ENCODE measurements at places on chromosomes 6 and 20.

- no peak for DNase-seq
Observed at GRCh38 chr20:10004900-10005299, 29.9 kb upstream of the ANKEF1 start.

- DNase-seq = no peak
Observed at GRCh38 chr20:36876473-36876833, 515 bp downstream of the TLDC2 start.

GRCh38 chr6:129744201-129744879 is 34.4 kb upstream of the ARHGAP18 start:
- DNase-seq = no peak

DNA sequence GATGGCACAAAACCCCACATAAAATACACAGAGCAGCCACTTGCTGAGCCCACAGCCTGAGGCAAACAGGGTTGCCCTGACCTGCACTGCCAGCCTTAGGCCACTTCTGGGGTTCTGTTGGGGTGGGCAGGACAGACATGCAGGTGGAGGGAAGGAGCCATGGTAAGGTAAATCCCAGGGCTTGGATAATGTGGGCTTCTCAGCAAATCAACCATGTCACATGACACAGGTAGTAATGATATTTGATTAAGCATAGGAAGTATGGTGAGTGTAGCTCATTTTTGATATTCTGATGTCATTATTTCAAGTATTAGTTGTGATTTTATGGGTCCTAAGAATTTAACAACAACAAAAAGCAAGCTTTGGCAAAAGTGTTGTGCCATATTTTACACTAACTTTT is 124.6 kb downstream of the FOXA2 start:
- no peak for DNase-seq

GRCh38 chr20:13671512-13671911 is 32.8 kb upstream of the TASP1 start:
- DNase-seq = no peak

GRCh38 chr6:111185954-111186353 is 98.7 kb downstream of the SLC16A10 start:
- DNase-seq = no peak

GRCh38 chr6:11648889-11649288 is 111.3 kb downstream of the TMEM170B start:
- no peak for DNase-seq

DNA sequence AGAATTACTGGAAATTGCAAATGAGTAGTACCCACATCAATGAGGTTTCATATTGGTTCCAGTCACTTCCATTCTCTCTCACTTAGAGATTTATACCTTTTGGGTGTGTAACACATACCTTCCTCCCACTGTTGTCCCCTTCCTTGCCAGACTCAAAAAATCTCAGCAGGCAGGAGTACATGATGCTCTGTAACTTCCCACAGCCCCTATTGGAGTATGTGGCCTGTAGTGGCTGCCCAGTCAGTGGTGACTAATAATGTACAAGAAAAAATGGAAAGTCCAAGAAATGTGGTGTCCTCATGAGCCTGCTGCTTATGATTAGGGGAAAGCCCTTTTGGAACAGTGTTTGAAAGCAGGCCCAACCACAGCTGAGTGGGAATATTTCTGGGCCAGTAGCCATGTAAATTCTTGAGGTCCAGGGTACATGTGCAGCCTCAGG is 312.0 kb downstream of the ZFAND3 start:
- no peak for DNase-seq

DNA sequence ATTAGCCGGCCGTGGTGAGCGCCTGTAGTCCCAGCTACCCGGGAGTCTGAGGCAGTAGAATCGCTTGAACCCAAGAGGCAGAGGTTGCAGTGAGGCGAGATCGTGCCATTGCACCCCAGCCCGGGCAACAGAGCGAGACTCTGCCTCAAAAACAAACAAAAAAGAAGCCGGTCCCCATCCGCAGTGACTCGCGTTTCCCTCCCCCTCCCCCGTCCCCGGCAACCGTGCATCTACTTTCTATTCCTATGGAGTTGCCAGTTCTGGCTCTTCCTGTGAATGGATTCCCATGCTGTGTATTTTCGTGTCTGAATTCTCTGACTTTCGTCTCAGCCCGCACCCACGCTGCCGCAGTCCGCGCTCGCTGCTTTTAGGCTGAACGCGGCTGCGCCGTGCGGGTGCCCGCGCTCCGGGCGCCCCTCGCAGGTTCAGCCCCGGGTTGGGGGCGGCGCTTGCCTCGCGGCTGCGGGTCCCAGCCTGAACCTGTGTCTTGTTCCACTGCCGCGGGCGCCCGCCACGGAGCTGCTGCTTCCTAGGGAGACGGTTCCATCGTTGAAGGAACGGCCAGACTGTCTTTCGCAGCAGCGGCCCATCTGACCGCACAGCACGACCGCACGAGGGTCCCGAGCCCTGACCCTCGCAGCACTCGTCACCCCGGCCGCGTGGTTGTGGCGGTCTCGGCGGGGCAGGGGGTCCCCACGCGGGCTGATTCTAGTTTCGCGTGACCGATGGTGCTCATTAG is 1.1 kb upstream of the MRGBP start:
- DNase-seq = peak; percentile 54

DNA sequence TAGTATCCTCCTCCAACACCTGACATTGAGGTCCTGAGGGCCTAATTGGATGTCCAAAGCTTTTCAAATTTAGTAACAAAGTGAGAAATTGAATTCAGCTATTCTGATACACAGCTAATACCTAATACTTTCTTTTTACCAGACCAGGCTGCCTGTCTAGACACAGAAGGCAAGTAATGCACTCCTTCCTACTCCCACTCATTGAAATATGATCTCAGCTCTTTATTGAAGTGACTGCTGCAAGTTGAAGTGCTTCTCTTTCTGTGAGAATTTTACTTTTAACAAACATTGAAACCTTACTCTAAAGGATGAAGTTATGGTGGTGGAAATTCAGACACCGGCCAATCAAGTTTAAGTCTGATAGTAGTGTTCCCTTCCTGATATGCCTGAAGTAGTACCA is 90.8 kb upstream of the OGFRL1 start:
- DNase-seq = no peak

DNA sequence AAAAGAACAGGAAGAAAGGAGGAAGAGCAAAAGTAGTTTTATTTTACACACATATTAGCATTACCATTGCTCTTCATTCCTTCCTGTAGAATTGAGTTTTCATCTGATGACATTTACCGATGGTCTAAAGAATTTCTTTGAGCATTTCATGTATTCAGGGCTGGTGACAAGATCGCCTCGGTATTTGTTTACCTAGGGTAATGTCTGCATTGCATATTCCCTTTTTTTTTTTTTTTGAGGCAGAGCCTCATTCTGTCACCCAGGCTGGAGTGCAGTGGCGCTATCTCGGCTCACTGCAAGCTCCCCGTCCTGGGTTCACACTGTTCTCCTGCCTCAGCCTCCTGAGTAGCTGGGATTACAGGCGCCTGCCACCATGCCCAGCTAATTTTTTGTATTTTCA is 19.3 kb downstream of the RAB22A start:
- no peak for DNase-seq

- DNase-seq = no peak
Observed at GRCh38 chr20:39462416-39462945, 500.3 kb downstream of the DHX35 start.

DNA sequence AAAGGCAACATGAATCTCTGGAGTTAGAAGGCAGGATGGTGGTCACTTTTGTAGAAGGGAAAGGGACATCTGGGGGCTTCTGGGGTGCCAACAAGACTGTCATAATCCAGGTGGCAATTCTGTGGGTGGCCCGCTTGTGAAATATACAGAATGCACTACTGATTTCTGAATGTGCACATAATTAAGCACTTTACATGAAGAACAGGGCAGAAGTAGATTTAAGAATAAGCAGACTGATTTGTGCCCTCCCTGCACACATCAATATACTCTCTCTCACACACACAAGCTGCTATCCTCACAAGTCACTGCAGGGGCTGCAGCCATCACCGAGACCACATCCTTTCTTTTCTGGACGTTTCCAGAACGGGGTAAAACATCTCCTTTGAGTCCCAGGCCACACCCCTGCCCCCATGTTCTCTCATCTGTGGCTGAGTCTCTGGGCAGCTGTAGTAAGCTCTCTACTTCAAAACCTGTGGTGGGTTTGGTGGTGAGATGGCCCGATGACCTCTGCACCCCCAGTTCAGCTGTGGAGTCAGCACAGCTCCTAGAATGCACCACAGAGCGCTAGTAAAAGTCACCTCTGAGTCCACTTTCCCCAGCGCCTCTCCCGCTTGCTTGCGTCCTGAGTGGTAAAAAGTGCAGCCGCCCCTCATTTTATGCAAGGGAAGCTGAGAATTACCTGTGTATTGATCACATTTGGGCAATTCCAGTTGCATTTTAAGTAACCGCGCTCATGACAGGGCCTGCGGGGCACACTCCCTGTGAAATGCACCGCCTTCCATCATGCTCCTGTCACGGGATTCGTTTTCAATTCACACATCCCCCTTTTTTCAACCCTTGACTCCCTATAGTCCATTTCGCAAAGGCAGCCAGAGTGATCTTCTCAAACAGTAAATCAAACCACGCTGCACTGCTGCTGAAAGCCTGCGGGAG is 115.5 kb downstream of the NFATC2 start:
- no peak for DNase-seq

- no peak for DNase-seq
Observed at GRCh38 chr6:24257282-24257681, 100.6 kb downstream of the DCDC2 start.

DNA sequence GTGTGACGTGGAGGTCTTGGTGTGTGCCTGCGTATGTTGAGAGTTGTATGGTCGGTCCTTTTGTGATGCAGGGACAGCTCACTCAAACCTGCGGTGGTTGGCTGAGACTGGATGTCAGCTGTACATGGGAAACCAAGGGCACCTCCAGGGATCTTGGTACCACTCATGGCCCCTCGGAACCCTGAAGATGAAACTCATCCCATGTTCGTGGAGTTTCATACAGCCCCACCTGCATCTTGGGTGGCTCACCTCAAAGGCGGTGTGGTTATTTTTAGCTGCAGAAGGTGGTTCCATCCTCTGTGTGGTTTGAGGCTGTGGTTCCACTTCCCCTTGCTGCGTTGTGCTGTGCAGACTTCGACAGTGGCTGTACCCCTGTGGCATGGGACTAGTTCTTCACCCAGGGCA is 52.6 kb upstream of the SLC22A1 start:
- DNase-seq = no peak

DNA sequence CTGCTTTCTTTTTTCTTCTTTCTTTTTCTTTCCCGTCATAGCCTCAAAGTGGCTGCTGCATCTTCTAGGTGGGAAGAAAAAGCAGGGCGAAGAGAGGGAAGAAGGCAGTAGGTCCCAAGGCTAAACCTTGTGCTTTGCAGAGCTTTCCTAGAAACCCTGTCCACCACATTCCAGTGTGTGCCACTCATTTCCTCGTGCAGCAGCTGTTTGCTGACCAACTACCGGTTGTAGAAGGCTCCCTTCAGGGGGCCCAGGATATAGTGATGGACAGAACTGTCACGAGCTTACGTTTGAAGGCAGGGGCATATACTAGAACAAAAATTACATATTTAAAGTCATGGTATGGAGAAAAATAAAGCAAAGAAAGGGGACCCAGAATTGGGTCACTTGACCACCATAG is 103.0 kb downstream of the SASH1 start:
- no peak for DNase-seq

- no peak for DNase-seq
Observed at GRCh38 chr6:72647489-72647888, 25.6 kb downstream of the KCNQ5 start.

DNA sequence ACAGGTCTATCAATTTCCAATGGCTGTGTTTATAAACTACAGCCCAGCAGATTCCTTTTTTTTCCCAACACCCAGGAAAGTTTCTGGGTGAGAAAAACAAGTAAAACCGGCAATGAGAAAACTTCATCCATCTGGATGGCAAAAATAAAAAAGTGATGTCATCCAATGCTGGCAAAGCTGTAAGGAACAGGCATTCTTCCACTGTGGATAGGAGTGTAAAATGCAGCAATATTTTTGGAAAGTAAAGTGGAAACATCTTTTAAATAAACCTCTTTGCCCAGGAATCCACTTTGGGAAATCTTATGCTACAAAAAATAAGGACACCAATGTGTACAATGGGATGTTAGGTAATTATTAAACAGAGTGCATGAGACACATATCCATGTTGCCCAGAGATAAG is 102.1 kb upstream of the NT5E start:
- no peak for DNase-seq

DNA sequence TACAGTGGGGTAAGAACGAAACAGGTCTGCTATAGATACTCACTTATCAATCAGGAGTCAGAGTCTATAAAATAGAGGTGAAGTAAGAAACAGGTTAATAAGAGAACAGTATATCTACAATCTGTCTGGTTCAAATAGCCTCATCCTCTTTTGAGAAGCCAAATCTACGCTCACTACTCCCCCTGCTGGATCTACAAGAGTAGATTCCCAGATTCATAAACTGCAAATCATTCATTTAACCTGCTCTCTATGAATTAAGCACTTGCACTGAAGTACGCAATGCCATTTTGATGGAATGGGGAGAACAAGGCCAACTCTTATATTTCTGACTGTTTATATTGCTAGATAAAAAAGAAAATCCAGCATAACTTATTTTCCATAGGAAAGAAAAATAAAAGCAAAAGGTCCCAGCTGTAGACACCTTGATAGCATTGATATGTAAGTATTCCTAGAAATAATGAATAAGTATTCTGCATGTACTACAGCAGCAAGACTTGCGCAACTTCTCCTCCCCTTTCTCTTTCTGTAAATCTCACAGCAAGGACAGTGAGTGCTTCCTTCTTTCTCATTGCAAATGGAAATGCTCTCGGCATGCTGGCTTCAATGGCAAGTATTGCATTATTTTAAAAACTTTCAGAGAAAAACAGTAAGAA is 92.3 kb downstream of the RFX6 start:
- DNase-seq = no peak

DNA sequence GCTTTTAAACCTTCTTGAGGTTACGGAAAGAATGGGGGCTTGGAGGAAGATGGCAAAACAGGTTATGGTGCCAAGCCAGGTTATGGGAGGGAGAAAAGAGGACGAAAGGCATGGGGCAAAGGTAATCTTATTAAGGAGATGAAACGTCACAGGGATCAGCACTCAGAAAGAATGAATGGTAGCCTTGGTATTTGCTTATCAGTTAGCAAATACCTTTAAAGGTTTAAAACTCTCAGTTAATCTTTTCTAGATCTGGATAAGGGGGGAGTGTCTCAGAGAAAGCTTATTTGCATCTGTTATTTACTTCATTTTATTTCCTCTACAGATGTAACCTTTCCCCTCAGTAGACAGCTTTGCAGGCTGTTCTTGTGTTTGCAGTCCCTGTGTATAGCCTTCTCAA is 55.5 kb upstream of the EEF1E1 start:
- DNase-seq = no peak

GRCh38 chr20:53448426-53448825 is 145.2 kb downstream of the ZNF217 start:
- no peak for DNase-seq

- no peak for DNase-seq
Observed at GRCh38 chr6:40398810-40399477, 188.2 kb downstream of the LRFN2 start.

DNA sequence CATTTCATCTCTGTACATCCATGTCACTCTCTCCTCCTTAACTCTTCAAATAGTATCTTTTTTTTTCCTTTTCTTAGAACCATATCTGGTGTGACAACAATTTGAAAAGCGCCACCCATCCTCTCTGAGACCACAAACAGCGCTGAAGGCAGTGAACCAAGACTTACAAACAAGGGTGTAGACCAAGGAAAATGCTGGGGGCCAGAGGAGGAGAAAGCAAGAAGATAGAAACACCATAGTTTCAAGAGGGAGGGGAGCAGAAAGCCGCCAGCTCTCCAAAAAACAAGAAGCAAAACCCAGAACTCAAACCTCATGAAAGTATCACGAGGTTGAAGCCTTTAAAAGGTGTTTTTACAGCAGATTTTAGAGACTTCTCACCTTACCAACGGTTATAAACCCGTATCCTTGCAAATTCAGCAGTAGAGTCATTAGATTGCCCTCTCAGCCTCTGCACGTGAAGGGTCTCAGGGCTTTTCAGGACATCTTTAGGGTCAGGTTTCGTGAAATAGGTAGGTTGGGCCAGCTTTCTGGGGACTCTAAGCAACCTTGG is 13.3 kb upstream of the RIPOR2 start:
- DNase-seq = no peak
